ENCODE measurements at places on chromosomes 12 and 14.

GRCh38 chr14:72699852-72700257 lies 194.0 kb downstream of the DPF3 start:
- peak; percentile 92 for DNase-seq

GRCh38 chr14:96390965-96391292 lies 999 bp upstream of the AK7 start:
- no peak for DNase-seq

DNA sequence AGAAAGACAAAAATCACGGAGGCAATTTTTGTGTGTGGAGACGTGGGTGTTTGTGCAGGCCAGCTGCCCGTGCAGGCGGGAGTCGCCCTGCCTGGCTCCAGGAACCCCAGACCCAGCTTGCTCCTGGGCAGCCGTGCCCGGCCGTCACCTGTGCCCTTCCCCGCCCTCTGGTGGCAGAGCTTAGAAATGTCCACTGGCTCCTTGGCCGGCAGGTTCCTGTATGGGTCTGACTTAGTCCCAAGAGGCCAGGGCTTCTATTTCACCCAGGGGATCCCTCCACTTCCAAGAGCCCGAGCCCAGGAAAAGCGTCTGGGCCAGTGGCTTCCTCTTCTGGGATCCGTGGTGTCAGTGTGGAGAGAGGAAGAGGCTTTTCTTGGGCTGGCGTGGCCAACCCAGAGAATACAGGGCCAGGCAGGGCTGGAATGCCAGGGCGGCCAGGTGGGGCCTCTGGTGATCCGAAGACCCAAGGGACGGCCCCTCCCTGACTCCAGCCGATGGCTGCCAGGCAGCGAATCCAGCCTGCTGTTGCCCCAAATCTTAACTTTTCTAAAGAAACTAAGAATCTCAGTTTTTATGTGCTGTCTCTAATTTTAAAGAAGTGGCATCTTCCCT lies 120.9 kb downstream of the TMEM132C start:
- DNase-seq = no peak

DNA sequence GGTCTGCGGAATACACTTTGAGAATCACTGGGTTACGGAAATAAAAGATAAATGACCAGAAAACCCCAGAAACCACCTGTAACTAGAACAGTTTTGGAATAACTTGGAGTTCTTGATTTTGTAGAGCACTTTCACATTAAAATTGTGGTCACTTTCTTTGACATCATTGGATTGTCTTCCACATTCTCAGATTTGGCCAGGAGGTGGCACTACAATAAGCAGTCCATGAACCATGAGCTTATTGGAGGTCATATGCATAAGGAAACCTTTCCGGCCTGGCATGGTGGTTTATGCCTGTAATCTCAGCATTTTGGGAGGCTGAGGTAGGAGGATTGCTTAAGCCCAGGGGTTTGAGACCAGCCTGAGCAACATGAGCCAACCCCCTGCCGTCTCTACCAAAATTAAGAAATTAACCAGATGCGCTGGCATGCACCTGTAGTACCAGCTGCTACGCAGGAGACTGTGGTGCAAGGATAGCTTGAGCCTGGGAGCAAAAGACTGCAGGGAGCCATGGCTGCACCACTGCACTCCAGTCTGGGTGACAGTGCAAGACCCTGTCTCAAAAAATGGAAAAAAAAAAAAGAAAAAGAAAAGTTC lies 107.7 kb upstream of the CAND1 start:
- peak; percentile 23 for DNase-seq

DNA sequence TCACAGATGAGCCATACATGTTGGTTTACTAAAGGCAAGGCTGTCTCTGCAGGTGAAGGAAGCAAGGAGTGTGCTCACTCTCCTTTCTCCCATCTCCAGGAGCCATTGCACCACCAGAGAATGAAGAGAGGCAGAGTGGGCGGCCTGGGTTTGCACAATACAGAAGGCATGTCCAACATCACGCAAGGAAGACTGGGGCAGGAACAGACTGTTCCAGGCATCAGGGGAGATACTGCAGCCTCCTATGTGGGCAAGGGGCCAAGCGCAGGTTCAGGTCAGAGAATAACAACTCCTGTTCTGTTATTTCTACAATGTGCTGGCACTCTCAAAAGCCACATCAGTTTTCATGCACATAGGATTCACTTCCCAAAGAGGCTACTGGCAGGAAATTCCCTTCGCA lies 1.7 kb upstream of the TMEM229B start:
- no peak for DNase-seq

DNA sequence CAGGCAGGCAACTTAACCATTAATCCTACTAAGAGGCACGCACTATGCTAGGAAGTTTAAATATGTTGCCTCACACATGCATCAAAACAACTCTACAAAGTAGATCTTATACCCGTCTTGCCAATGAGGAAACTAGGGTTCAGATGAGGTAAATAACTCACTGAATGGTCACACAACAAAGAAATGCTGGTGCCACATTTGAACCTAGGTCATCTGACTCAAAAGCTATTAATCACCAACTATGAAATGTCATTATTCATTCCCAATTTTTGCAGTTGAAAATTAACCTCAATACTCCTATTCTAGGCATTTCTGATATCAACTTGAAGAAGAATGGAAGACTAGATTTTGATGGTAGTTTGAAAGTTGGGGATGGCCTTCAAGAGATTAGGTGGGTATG lies 2.8 kb upstream of the PYROXD1 start:
- no peak for DNase-seq

- peak; percentile 22 for DNase-seq
These were observed 98.8 kb downstream of the TMEM132C start for GRCh38 chr12:128365651-128366231.

GRCh38 chr14:39203659-39204606 lies 28.9 kb downstream of the PNN start:
- no peak for DNase-seq

DNA sequence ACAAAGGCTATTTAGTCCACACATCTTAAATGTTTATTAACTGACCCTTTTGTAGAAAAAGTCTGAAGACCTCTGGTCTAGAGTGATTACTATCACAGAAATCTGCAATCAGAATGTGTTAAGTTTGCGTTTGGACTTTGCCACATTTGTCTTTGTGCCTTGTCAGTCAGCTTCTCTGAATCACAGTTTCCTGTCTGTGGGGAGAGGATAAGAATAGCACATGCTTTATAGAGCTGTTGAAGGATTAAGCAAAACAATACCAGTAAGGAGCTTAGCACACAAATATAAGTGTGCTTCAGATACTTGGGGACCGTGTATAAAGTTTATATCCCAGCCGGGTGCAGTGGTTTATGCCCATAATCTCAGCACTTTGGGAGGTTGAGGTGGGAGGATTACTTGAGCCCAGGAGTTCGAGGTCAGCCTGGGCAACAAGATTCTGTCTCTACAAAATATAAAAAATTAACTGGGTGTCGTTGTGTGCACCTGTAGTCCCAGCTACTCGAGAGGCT lies 63.0 kb upstream of the BTG1 start:
- DNase-seq = peak; percentile 75

DNA sequence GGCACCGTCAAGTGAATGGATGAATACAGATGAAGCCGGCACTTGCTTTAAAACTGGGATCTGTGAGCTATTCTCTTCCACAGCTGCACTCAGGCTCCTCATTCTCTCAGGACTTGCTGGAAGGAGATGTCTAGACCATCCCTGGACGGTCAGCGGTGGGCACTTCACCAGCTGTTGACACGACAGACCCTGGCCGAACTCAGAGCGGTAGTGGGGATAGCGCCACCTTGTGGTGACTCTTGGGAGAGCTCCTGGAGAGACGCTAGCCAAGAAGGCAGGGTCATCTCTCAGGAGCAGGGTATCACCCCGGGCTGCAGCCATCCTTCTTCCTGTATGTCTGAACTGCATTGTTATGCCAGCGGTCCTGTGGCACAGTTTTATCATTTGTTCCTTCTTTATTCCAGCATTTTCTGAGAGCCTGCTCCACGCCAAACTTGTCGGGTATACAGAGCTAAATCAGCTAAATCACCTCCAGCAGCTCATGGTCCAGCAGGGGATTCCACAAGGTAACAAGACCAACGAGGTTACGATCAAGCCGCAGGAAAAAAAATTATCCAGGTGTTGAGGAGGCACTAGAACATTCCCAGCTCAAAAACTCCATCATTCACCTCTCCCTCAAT lies 10.0 kb downstream of the WNT1 start:
- DNase-seq = no peak

All from fibroblast of skin of abdomen (primary cell).